ENCODE measurements at places on chromosomes 16 and 17.

- no peak for DNase-seq
Observed at GRCh38 chr17:54945671-54946070, 22.8 kb downstream of the COX11 start.

GRCh38 chr17:6930749-6931148 lies 65.1 kb upstream of the ALOX12 start:
- DNase-seq, result no peak

DNA sequence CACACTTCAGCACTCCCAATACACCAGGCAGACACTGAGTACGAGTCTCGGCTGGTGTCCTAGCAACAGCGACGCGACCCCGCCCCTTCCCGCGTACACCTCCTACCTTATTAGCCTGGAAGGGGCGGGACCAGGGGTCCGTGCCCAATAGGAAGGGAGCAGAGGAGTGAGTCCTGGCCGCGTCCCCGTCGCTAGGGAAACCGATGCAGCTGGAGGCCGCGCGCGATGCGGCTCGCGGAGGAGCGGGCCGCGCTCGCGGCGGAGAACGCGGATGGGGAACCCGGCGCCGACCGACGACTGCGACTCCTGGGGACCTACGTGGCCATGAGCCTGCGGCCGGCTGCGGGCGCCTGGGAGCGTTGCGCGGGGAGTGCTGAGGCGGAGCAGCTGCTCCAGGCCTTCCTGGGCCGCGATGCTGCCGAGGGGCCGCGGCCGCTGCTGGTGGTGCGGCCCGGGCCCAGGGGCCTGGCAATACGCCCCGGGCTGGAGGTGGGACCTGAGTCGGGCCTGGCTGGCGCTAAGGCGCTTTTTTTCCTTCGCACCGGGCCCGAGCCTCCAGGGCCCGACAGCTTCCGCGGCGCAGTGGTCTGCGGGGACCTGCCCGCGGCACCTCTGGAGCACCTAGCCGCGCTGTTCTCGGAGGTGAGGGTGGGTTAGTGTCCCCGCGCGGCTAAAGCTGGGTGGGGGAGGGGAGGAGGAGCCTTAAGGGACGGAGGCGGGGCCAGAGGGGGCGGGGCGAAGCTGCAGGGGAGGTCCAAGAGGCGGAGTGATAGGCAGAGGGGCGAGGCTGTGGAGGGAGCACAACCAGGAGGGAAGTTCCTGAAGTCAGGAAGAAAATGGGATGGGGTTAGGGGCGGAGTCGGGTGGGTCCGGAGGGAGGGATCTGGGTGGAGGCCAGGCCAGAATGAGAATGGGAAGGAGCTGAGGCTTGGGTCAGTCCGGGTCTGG lies at the start of gene DNAH9:
Gene DNAH9 (plus strand): TSS at position 197 of the 948 bp plus-strand sequence. CDS start 29 bp downstream, at position 226.
- DNase-seq, result no peak

DNA sequence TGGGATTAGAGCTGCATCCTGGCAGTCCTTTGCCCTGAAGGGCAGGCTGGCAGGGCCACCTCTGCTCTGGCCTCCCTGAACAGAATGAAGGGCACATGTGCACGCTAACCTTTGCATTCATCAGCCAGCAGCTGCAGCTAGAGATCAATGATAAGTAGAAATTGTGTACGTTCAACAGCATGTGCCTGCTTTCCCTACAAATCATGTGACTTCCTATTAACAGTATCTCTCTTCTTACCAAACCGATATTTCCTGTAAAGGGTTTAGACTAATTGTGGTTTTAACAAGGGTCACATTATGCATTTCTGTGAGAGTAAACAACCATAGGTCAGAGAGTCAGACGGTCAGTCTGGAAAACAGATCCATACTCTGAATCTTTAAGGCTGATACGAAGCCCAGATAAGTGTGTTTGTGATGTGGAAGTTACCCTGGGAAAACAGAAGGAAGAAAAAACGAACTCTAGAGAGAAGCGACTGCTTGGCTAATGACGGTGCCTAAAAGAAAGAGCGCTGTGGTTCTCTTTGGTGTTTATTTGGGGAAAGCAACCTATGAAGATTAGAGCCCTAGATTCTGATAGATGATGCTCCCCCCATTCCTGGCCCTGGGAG lies 219.4 kb downstream of the MAF start:
- DNase-seq, result no peak

GRCh38 chr16:57316390-57317017 lies 32.0 kb upstream of the PLLP start:
- DNase-seq, result peak; percentile 41

DNA sequence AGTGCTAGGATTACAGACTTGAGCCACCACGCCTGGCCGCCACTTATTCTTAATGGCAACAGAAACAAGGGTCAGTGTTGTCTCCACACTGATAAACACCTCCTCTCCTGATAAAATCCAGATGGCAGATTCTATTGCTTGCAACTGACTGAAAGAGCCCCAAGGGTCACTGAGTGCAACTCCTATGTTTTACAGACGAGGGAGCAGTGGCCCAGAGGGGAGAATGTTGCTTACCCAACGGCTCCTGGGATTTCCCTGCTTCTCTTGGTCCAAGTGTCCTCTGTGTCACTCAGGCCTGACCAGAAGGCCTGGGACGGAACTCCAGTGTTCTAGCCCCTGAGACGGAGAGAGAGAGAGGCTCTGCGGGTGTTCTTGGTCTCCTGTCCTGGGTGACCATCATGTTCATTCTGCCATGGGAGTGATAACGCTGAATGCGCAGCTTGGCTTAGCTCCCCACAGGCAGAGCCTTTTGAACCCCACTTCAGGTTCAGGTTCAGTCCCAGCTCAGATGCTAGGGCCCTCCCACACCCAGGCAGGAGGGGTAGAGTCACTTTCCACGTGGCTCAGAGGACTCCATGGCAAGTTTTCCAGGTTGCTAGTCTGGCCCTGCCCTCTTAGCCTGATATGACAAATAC lies 77.3 kb upstream of the NLRP1 start:
- DNase-seq, result no peak

- DNase-seq, result peak; percentile 88
Observed at GRCh38 chr16:87383505-87384161, at the start of gene FBXO31. Gene FBXO31, minus strand, starts transcription at chr16:87383776. Its CDS starts 32 bp downstream, at chr16:87383744.

DNA sequence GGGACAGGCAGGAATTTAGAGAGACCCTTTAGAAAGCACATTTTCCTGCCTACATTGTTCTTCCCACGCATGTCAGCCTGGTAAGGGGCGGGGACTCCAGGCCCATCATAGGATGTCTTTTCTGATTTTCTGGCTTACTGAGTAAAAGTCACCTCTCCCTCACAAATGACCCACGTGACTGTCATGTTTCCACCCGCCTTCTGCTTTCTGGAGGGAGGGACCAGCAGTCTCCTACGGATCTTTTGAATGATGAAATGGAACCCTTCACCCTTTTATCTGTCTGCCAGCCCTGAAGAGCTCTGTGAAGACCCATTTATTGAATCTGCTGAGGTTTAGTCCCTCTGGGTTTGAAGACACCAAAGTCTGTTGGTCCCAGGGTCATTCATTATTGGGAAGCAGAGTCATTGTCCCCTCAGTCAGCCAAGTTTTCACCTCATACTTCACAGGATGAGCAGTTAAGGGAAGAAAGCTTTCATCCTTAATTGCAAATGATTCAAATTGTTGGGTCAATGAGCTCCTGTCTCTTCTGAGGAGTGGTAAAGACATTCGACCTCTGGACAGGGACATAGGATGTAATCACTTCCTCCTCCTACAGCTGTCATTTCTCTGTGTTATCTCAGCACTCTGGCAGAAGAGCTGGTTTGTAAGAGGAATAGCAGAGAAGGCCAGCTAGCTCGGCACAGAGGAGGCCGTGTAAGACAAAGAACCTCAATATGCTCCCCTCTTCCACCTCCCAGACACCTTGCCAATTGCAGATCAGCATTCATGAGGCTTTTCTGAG lies 446.1 kb downstream of the HS3ST3B1 start:
- DNase-seq, result no peak

DNA sequence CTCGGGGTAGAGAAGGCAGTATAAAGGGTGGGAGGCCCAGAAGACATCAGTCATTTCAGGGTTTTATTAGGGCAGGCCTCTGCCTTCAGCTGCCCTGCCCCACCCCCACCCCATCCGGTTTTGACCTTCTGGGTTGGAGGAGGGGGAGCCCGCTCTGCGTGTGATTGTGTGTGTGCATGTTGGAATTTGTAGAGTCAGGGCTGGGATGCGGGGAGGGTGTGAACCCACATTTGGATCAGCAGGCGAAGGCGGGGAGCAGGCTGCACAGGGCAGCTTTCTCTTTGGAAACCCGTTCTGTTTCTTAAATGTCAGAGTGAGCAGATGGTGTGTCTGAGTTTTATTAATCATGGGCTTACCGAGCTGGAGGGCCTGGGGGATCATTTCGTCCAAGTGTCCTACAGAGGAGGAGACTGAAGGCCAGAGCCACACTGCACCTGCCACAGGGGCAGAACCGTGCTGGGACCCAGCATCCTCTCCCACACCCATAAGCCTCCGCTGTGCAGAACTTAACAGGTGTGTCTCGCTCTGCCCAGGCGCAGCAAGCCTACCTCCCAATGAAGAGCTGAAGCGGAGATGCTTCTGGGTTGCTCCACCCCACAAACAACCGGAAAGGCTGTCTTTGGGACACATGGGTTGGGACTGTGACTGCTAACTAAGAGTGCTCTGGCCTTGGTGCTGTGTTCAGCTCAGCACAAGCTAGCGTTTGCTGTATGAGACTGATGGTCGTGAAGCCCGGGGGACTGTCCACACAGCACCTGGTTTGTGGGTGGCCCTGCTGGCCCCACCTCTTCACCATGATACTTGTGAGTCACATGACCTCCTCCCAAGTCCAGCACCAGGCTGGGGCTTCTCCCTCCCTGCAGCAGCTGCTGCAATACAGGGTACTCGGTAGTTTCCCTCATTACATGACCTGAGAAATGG lies 70.9 kb upstream of the GSE1 start:
- DNase-seq, result no peak

- DNase-seq, result no peak
Observed at GRCh38 chr17:19748807-19749193, 702 bp upstream of the ALDH3A1 start.

GRCh38 chr16:79638386-79638785 lies 37.8 kb upstream of the MAF start:
- no peak for DNase-seq

- no peak for DNase-seq
Observed at GRCh38 chr16:81632392-81633146, 146.5 kb upstream of the PLCG2 start.

DNA sequence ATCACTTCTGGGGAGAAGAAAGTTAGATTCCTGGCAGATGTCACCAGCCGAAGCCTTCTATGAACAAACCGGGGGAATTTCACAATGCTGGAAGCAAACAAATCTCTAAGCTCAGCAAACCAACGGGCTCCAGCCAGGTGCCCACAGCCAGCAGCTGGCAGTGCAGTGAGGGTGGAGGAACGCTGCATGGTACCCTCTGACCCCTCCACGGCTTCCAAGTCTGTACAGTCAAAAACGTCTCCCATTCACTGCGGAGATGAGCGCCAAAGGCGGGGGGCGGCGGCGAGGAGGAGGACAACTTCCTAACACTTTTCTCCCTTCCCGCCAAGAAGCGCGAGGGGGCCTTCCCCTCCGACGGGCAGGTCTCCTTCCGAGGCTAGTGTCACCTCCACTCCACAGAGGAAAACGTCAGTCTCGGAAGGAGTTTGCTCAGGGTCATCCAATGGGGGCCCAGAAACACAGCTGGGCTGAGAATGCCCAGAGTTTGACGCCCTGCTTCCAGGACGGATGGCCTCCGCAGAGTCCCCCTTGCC lies 924 bp downstream of the ZNF598 start:
- no peak for DNase-seq

DNA sequence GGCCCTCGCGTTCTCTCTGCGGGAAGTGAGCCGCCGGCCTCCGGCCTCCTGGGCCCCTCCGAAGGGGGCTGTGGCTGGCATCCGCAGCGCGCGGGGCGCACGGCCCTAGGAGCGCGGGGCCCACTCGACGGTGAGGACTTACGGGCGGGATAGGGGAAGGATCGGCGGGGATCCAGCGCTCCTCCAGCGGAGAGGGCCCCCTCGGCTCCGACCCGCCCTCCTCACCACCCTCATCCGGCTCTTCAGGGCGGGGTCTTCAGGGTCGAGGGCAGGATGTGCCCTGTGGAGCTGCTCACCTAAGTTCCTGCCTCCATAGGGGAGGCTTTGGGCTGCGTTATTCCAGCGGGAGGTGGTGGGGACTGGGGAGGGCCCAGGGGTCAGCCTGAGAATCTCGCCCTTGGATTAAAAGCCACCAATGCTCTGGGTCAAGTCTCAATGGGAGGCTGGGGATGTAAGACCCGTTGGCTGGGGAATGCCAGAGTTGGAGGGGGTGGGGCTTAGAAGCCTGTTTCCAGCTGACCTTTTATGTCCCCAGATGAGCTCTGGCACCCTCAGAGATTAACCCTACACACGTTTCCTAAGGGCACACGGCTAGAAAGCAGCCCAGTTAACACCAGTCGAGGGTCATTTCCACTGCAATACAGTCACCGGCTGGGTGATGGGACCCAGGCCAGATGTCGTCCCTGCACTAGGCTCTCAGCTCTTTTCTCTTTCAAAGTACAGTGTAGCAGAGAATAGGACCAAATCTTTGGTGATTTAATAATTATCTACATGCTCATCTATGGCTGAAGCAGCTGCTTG lies 13.4 kb downstream of the TBX2 start:
- DNase-seq, result no peak

DNA sequence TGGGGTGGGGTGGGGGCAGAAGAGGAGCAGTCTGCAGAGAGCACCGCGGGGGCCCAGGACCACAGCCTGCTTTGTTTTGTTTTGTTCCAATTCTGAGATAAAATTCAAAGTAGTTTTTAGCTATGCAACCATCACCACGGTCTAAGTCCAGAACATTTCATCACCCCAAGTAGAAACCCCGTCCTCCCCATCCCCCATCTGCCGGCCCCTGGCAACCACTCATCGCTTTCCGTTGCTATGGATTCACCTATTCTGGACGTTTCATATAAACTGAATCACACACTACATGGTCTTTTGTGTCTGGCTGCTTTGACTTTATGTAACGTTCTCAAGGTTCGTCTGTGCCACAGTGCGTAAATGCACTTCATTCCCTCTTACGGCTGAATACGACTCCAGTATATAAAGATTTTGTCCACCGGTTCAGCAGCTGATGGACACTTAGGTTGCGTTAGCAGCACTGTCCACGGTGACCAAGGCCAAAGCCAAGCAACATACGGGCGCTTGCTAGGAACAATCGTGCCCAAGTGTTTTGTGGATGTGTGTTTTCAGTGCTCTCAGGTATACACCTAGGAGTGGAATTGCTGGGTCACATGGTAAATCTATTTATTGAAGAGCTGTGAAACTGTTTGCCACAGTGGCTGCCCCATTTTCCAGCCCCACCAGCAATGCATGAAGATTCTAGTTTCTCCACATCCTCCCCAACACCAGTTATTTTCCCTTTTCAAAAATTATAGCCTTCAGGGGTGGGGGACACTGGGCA lies 27.7 kb upstream of the RASD1 start:
- DNase-seq, result no peak

- DNase-seq, result no peak
Observed at GRCh38 chr16:75559564-75560372, 3.7 kb upstream of the TMEM231 start.

DNA sequence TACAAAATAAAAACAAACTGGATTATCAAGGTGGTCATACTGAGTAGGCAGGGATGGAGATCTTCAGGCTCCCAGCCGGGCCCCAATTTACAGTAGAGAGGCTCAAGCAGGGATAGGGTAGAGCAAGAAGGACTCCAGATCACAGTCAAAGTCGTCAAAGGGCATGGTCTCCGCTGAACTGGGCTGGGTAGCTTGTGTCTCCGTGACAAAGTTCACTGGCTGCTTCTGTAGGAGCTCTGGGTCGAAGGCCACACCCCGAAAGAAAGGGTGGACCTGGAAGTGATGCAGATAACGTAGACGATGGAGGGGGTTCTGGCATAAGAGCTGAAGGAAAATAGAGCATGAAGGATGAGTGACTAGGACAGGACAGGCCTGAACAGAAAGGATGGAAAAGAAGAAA lies 3.6 kb downstream of the RSKR start:
- DNase-seq, result no peak
